Spleen (tissue), 13 donors: ENCODE measurements at places on chromosomes 3 and 15. TPM values are rescaled to one million over a fixed set of nuclear protein-coding genes. Genes with fewer than 3 reads are reported as not detected.

DNA sequence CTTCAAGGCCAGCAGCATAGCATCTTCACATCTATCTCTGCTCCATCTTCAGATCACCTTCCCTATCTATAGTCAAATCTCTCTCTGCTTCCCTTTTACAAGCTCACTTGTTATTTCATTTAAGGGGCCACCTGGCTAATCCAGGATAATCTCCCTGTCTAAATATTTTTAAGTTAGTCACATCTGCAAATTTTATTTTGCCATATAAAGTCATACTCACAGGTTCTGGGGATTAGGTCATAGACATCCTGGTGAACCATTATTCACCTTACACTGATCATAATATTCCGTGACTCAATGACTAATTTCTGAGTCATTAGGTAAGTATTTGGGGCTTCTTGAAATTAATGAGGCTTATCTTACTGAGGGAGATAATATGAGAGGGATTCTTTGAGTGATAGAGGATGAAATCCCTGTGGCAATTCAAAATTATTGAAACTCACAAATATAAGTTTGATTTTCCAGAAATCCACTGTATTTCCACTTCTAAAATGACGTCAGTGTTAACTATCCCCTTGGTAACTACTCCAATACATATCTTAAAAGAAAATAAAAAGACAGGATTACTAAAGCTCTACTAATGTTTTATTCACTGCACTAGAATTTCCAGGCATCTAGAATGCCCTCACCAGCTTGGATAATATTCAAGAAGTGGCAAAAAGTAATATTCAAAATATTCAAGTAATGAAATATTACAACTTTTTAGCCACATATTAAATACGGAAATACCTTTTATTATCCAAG lies 93.7 kb upstream of the RBMS3 start:
- H3K27me3 ChIP-seq = no peaks in the 10 kb centered on the region
- no peak overlapping the region for H3K4me3 ChIP-seq
- no peaks in the 10 kb centered on the region for H3K36me3 ChIP-seq
- no peak for DNase-seq

GRCh38 chr15:81839387-81839786 lies 206.4 kb downstream of the MEX3B start:
- DNase-seq = no peak
- H3K4me1 ChIP-seq = no peaks in the 10 kb centered on the region
- no peaks in the 10 kb centered on the region for H3K36me3 ChIP-seq
- no peak overlapping the region for H3K4me3 ChIP-seq

DNA sequence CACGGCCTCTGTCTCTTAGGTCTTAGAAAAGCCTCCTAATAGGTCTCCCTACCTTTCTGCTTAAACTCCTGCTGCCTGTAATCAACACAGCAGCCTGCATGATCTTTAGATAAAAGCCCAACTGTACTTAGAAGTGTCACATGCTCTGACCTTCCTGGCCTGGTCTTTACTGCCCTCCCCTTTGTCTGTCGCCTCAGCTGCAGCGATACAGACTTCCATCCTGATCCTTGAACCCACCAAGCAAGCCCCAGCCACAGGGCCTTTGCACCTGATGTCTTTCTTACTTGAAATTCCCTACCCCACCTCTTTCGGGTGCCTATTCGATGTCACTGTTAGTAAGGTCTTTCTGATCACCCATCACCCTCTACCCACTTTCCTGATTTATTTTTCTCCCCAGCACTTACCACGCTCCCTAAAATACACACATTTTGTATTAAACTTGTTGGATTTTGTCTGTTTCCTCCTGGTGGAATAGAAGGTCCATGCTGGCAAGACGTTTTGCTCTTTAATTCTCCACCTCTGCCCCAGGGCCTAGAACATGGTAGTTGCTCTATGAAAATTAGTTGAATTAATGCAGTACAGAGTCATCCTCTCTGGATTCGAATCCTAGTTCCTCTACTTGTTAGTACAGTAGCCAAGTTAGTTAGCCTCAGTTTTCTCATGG lies 51.1 kb downstream of the AQP9 start:
- no peak overlapping the region for H3K27ac ChIP-seq
- DNase-seq = no peak
- peaks cover 4% of the 10 kb centered on the region for H3K27me3 ChIP-seq
- H3K36me3 ChIP-seq = peaks cover 9% of the 10 kb centered on the region
- no peaks in the 10 kb centered on the region for H3K4me1 ChIP-seq
- no peak overlapping the region for H3K4me3 ChIP-seq

The PLCB2 gene
- polyA plus RNA-seq = 190 TPM

- H3K36me3 ChIP-seq = no peaks in the 10 kb centered on the region
- H3K4me3 ChIP-seq = no peak overlapping the region
- no peak overlapping the region for H3K27ac ChIP-seq
- no peaks in the 10 kb centered on the region for H3K4me1 ChIP-seq
Observed at GRCh38 chr3:64105816-64106215, 82.5 kb upstream of the PSMD6 start.

DNA sequence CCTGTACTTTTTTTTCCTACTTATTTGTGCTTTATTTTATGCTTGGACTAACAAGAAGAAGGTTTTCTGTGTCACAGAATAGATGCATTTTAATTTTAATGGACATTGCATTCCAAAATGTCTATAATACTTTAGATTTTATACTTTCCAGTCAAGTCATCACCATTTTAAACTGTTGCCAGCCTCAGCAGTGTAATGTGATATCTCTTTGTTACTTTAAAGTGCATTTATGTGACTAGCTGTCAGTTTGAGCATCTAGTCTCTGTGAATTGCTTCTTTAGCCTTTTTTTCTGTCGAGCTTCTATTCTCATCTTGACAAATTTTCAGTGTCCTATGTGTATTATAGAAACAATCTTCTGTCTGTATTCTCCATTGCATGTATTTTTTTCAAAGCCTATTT lies 511.4 kb upstream of the CBLB start:
- no peaks in the 10 kb centered on the region for H3K27me3 ChIP-seq
- H3K36me3 ChIP-seq = no peaks in the 10 kb centered on the region
- H3K4me3 ChIP-seq = no peak overlapping the region
- no peaks in the 10 kb centered on the region for H3K4me1 ChIP-seq
- no peak overlapping the region for H3K27ac ChIP-seq
- DNase-seq = no peak

DNA sequence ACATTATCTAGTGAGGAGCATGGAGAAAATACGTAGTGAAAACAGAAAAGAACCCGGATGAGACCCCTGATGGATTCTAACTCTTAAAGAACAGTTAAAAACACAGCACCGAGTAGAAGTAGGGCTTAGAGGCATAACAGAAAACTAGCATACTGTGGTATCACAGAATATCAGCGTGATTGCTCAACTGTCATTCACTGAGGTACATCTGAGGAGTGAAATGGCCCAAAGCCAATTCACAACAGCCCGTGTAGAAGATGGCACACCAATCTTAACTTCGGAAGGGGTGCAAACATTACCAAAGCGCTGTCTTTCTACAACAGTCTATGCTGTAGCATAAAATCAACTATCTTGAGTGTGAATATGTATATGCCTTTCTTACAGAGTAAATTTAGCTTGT lies 1.8 kb downstream of the CLASP2 start:
- peak overlapping the region; percentile 86 for H3K4me3 ChIP-seq
- H3K27me3 ChIP-seq = no peaks in the 10 kb centered on the region
- DNase-seq = no peak
- no peak overlapping the region for H3K27ac ChIP-seq
- no peaks in the 10 kb centered on the region for H3K36me3 ChIP-seq
- H3K4me1 ChIP-seq = peaks cover 53% of the 10 kb centered on the region

DNA sequence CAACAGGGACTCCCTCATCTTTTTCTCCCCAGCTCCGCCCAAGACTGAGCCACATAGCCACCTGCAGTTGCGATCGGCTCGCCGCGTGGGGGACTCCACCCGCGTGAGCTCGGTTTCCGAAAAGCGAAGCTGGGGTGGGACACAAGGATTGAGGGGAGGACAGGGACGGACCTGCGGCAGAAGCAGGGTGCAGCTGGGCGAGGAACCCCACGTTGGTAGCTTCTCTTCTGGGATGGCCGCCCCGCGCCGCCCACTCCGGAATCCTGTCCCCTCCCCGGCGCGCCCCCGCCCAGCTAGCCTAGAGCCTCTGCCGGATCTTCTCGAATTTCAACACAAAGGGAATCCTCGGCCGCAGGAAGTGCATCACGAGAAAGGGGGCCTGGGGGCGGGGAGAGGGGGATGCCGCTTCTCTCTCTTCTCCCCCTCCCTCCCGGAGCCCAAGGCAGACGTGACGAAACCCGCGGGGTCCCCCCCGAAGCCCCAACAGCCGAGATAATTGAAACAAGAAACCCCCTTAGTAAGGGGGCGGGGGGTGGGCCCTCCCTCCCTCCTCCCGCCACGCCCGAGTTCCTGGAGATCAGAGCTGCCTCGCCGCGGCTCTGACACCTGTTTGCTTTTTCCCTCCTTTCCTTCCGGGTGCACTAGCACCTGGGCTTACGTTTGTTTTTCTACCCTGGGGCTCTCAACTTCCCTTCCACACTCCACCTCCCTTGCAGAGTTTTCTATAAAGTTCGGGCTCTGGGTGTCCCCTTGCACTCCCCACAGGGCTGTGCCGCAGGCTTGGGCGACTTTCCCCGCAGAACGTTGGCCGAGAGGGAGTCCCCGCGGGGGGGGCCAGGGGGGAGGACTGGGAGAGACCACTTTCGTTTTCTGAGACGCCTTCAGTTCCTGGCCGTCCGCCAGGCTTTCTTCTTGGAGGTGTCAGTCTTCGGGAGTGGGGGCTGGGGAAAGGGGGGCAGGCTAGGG lies 1.3 kb upstream of the KCNH8 start:
- peak; percentile 90 for DNase-seq
- no peaks in the 10 kb centered on the region for H3K36me3 ChIP-seq
- peaks cover 14% of the 10 kb centered on the region for H3K27me3 ChIP-seq
- peak overlapping the region; percentile 68 for H3K27ac ChIP-seq

The ITPR1 gene
- 19.7 TPM for polyA plus RNA-seq

The BOC gene
- polyA plus RNA-seq = 1.7 TPM

GRCh38 chr3:100401674-100402041 lies 319 bp downstream of the LNP1 start:
- peak overlapping the region; percentile 94 for H3K27ac ChIP-seq
- H3K4me1 ChIP-seq = peaks cover 39% of the 10 kb centered on the region
- H3K27me3 ChIP-seq = no peaks in the 10 kb centered on the region
- peak overlapping the region; percentile 97 for H3K4me3 ChIP-seq
- H3K36me3 ChIP-seq = no peaks in the 10 kb centered on the region

GRCh38 chr3:15858547-15859506 lies 61.0 kb upstream of the ANKRD28 start:
- peak overlapping the region; percentile 81 for H3K27ac ChIP-seq
- H3K27me3 ChIP-seq = no peaks in the 10 kb centered on the region
- no peaks in the 10 kb centered on the region for H3K36me3 ChIP-seq
- peaks cover 5% of the 10 kb centered on the region for H3K4me1 ChIP-seq
- peak overlapping the region; percentile 98 for H3K4me3 ChIP-seq
- peak; percentile 95 for DNase-seq

- H3K27me3 ChIP-seq = no peaks in the 10 kb centered on the region
- no peaks in the 10 kb centered on the region for H3K4me1 ChIP-seq
- no peaks in the 10 kb centered on the region for H3K36me3 ChIP-seq
- no peak overlapping the region for H3K27ac ChIP-seq
- no peak overlapping the region for H3K4me3 ChIP-seq
Observed at GRCh38 chr3:42381551-42382082, 28.8 kb downstream of the LYZL4 start.

DNA sequence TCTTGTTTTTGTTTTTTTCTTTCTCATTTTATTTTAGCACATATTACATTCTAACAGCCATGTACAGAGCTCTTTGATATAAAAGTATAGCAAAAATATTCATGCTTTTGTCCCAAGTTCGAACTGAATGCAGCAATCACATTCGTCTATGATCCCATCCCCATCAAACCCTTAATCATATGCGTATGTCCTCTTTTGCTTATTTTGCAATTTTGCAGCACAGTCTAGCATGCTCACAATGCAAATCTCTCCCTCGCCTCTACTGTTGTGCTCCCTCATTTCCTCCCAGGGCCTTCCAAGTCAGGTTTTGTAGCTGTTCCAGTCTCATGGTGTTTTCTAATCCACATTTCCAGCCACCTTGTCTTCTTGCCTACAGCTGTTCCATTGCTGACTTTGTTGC lies 144.6 kb upstream of the VEPH1 start:
- H3K4me1 ChIP-seq = no peaks in the 10 kb centered on the region
- H3K36me3 ChIP-seq = no peaks in the 10 kb centered on the region
- DNase-seq = no peak
- no peak overlapping the region for H3K27ac ChIP-seq
- H3K27me3 ChIP-seq = no peaks in the 10 kb centered on the region
- no peak overlapping the region for H3K4me3 ChIP-seq

- no peaks in the 10 kb centered on the region for H3K36me3 ChIP-seq
- H3K4me1 ChIP-seq = no peaks in the 10 kb centered on the region
- H3K27me3 ChIP-seq = no peaks in the 10 kb centered on the region
- no peak overlapping the region for H3K4me3 ChIP-seq
Observed at GRCh38 chr3:54632834-54633233, 295.0 kb downstream of the LRTM1 start.

- no peak overlapping the region for H3K4me3 ChIP-seq
Observed at GRCh38 chr3:51937611-51938450, 3.9 kb downstream of the RRP9 start.

DNA sequence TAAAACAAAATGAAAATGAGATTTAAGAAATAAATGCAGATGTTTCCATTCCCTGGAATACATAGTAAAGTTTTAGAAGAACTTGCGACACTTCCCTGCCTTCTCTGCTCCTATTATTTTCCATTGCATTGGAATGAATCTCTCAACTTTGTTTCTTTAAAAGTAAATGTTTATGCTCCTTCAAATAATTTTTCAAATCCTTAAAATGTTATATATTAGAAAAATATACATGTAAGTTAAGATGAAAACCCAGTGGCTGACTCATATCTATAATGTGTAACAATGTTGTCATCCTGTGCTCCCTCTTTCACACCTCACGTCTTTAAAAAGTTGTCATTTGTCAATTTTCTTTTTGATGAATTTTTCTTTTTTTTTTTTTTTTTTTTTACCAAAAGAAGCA lies 3.6 kb downstream of the RBMS3 start:
- no peaks in the 10 kb centered on the region for H3K36me3 ChIP-seq
- H3K27me3 ChIP-seq = no peaks in the 10 kb centered on the region

The ACAD11 gene
- polyA plus RNA-seq = 6.8 TPM

- H3K27me3 ChIP-seq = no peaks in the 10 kb centered on the region
- no peak overlapping the region for H3K27ac ChIP-seq
- H3K4me3 ChIP-seq = no peak overlapping the region
Observed at GRCh38 chr3:146493761-146494160, 24.4 kb upstream of the PLSCR2 start.

The THRB gene
- polyA plus RNA-seq = 1.00 TPM

DNA sequence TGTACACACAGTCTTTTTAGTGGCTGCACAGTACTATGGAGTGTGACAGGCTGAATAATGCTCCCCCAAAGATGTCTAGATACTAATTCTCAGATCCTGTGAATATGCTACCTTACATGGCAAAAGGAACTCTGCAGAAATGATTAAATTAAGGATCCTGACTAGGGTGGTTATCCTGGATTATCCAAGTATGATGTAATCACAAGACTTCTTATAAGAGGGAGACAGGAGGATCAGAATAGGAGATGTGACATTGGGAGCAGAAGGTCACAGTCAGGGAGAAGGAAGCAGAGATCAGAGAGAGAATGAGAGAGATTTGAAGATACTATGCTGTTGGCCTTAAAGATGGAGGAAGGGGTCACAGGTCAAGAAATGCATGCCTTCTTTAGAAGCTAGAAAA lies 34.5 kb downstream of the GABPB1 start:
- H3K36me3 ChIP-seq = no peaks in the 10 kb centered on the region
- H3K27me3 ChIP-seq = no peaks in the 10 kb centered on the region
- no peak overlapping the region for H3K4me3 ChIP-seq
- no peak overlapping the region for H3K27ac ChIP-seq

GRCh38 chr3:123803521-123803920 lies 80.6 kb downstream of the MYLK start:
- H3K36me3 ChIP-seq = no peaks in the 10 kb centered on the region
- H3K27me3 ChIP-seq = no peaks in the 10 kb centered on the region
- no peak for DNase-seq
- peaks cover 6% of the 10 kb centered on the region for H3K4me1 ChIP-seq
- H3K4me3 ChIP-seq = no peak overlapping the region

The HERC2 gene
- 16.1 TPM for polyA plus RNA-seq
